CD4-positive, alpha-beta T cell treated with Interleukin-6 at 100 ng/mL for 8 hours (primary cell): ENCODE measurements at places on chromosomes 2 and 18.

DNA sequence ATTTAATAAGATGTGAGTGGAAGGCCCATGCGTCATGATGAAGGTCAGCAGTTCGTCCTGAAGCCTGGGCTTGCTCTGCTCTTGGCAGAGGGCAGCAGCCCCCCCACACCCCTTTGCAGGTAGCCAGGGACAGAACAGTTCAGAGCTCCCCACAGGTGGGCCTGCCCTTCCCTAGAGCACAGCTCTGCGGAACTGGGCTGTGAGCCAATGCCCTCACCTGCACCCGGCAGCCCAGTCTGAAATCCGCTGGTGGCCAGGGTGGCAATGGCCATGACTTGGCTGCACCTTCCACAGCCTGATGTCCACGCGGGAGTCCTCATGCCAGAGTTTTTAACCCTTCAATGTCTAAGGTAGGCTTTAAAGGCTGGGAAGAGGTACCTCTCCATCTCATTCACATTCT, 136.7 kb downstream of the ACKR3 start:
- DNase-seq = no peak

GRCh38 chr2:7523481-7524120, 606.4 kb downstream of the RNF144A start:
- DNase-seq = no peak

DNA sequence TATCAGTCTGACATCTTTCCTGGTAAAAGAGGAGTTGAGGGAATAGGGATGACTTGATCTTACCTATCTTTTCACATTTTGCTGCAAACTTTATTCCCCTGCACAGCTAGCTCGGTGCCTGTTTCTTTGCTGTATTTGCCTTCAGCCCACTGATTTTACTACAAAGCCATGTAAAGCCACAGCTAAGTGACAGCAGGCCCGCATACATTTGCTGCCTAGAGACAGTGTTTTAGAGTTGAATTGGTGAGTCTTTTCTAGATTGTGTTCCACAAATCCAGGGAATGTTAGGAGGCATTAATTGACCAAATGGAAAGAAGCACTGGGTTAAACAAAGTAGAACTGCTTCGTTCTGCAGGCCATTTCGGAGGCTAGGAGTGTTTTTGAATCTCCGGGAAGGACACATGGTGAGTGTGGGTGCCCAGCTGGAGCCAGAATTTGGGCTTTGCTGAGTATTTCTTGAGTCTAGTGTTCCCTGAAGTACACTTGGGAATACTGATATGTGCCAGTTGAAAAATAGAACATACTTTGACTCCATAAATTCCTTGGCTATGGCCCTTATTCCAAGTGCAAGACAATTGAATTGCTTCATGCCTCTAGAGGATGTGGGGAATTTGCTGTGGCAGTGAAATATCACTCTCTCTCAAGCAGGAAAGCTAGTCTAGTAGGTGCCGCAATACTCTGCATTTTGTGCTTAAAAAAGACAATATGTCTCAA, 329.8 kb downstream of the PTPRM start:
- DNase-seq = no peak

DNA sequence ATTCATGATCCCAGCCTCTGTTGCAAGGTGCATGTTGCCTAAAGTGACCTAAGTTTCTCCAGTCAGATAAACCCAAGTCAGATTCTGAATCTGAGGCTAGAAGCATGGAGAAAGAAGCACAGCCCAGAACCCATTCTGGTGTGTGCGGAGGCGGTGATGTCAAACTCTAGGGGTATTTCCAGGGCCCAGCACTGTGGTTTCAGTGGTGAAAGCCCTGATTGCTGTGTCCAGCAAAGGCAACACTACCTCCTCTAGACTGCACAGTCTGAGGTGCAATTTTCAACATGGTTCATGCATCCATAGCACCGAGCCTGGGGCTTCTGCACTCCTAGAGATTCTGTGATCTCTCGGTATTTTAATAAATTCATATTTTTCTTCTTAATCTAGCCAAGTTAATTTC, 264.8 kb upstream of the KLHL29 start:
- DNase-seq = no peak

GRCh38 chr2:126344493-126344892, 311.5 kb upstream of the GYPC start:
- no peak for DNase-seq

- DNase-seq = no peak
Observed at GRCh38 chr2:130150181-130151144, 5.6 kb upstream of the CCDC74B start.

DNA sequence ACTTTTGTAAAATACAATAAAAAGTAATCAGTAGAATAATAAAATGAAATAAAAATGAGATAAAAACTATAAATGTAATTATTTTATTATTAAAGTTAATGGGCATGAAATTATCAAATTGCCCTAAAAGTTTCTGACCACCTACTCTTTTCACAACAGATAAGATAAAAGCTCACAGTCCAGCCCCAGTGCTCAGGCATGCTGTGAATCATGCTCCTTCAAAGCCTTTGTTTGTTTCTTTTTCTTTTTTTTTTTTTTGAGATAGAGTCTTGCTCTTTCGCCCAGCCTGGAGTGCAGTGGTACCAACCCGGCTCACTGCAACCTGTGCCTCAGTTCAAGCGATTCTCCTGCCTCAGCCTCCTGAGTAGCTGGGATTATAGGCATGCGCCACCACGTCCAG, 181.7 kb downstream of the ANKRD44 start:
- DNase-seq = no peak

- DNase-seq = no peak
Observed at GRCh38 chr2:204495381-204495780, 49.9 kb upstream of the PARD3B start.

GRCh38 chr2:203451011-203451410, 84.1 kb downstream of the RAPH1 start:
- no peak for DNase-seq

DNA sequence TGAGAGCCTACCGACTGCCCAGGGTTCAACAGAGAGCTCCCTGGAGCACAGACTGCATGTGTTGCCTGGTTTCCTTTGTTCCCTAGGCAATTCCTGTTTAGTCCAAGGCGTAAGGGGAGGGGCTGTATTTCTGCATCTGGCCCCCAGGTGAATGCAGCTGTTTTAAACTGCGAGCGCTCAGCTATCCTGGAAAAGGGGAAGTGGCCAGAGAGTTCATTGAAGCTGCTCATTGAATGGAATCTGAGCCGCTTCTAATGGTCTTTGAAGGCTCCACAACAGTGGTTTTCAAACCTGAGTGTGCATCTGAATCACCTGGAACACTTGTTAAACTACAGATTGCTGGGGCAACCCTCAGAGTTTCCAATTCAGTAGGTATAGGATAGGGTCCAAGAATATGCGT, 18.1 kb downstream of the MAPK4 start:
- no peak for DNase-seq

DNA sequence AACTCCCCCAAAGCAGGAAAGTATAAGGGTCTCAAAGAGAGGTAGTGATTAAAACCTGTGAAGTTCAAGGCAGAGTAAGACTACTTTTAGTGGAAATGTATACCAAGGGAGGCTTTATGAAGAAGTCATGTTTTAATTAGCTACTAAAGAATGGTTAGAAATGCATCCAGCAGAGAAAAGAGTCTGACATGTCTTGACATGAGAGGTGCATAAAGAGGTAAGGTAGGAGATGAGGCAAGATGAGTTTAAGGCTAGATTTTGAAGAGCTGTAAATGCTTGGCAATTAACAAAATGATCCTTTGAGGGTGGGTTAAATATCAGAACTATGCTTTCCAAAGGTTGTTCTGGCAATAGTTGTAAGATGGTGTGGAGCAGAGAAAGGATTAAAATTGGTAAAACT, 88.7 kb upstream of the WDSUB1 start:
- DNase-seq = no peak

- no peak for DNase-seq
Observed at GRCh38 chr2:233108611-233109490, 48.7 kb downstream of the INPP5D start.

- DNase-seq = no peak
Observed at GRCh38 chr2:175743011-175743410, 259.1 kb downstream of the LNPK start.

GRCh38 chr2:216385478-216385877, 13.2 kb upstream of the MARCHF4 start:
- no peak for DNase-seq

DNA sequence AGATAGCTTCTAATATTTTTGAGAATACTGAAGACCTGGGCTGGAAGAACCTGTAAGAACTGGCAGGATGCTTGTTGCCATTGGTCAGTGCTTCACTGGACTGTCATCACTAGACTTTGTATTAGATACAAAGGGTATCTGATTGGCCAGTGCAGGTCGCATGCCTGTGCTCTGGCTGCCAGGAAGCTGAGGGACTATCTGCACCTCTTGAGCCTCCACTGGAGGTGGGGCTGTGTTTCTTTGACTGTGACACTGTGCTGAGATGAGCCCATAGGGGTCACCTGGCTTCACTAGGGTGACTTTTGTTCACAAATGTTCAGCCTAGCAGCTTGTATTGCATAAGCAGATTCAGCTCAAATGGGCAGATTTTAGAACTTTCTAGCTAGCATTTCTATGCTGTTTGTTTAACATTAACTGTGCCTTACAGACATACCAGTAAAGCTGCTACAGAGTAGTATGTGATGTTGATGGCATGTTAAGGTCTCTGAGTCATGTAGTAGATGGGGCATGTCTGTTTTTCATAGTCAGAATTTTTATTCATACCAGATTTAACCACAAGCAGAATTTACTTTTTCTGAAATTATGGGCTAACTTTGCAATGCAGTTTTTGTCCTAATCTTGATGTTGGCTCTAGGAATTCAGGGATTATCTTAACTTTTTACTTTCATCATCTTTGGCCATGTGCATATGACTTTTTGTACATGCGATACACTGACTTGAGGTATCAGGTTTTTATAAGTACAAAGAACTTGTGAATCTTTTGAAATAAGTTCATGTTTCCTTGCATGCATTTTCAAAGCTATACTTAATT, 56.1 kb downstream of the RHBDD1 start:
- no peak for DNase-seq

- no peak for DNase-seq
Observed at GRCh38 chr2:131046918-131047652, 46.2 kb downstream of the FAM168B start.

GRCh38 chr2:102639429-102639828, 20.1 kb downstream of the SLC9A2 start:
- no peak for DNase-seq

- DNase-seq = no peak
Observed at GRCh38 chr2:86543793-86544192, 19.4 kb downstream of the CHMP3 start.

DNA sequence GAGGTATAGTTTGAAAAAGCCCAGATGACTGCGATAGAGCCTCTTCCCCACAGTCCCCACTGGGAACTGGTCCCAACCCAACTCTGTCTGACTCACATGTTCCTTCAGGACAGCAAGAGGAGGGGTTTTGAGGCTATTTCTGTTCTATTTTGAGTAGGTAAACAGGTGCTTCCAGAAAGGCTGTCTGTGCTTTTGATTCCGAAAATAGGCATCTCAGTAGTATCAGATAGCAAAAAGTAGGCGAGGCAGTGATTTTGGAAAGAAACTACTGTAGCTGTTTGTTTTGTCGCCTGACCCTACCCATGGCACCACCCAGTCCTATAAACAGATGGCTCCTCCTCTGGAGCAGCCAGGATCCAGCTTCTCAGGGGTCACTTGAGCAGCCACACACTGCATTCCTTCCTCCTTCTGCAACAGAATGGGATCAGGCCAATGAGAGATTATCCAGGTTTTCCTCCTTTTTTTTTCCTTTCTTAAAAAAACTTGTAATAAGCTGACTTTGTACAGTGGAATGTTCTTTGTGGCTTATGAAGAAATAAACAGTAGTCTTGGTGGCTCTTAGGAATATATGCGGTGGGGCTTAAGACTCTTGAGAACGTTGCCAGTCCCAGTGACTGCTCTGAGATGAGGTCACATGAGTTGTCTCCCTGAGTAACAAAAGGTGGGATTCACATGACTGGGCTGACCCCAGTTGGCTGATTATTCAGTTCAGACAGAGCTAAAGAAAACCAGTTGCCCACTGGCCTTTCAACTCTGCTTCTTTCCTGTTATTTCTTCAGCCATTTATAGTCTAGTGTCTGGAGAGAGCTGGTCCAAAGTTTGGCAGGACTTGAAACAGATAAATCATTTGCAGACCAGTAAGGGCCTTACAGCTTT, 98.6 kb downstream of the KCNS3 start:
- DNase-seq = no peak

GRCh38 chr2:618422-618990, 58.7 kb downstream of the TMEM18 start:
- no peak for DNase-seq

- DNase-seq = no peak
Observed at GRCh38 chr2:96391153-96391827, 55.7 kb downstream of the NCAPH start.

GRCh38 chr18:52903857-52904256, 563.9 kb downstream of the DCC start:
- no peak for DNase-seq

GRCh38 chr18:13406049-13406615, 187.6 kb downstream of the LDLRAD4 start:
- DNase-seq = no peak

DNA sequence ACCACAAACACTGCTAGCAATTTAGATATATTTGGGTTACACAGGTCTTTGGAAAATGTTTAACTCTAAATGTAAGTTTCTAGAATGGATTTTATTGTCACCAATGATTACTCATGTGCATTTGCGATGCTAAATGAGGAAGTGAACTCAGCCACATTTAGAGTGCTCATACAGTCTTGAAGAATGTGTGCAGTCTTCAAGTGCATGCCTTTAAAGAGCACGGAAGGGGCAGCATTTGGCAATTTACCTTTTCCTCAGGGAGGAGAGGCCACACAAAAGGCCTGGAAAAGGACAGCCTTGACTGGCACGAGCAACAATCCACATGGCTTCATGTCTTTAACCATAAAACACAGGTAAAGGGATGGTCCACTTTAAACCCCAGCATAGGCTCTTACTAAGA, 78.5 kb upstream of the STK17B start:
- no peak for DNase-seq

DNA sequence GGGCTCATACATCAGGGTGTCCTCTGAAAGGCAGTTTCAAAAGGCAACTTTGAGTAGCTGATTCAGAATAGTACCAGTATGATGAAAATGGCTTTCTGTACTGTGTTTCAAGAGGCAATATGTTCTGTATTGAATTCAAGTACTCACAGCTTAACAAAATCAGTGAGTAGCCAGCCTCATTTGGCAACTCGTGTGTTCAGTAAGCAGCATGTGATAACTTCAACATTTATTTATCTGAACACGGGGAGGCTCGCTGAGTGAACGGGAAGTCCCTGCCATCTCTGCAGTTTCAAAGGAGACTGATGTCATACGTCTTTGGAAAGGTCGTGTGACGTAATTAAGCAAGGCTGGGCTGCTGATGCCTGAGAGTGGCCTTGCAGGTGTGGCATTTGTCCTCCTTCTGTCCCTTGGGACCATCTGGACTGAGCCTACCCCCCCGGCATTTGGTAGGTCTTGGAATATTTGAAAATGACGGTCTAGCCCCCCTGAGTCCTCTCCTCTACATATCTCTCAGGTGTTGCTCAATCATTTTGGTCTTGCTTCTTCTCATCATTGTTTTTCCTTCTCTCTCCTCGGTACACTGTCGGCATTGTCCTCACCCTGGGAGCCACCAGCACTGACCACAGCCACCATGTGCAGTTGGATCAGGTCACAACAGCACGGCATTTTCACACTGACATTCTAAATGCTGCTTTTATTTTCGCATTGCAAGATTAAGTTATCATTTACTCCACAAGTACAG, 62.8 kb downstream of the SMIM21 start:
- DNase-seq = no peak

- DNase-seq = no peak
Observed at GRCh38 chr2:240374085-240374907, 61.2 kb upstream of the GPC1 start.

GRCh38 chr18:11883153-11883552, 25.0 kb downstream of the MPPE1 start:
- DNase-seq = no peak

- DNase-seq = no peak
Observed at GRCh38 chr2:66448136-66448991, 13.4 kb downstream of the MEIS1 start.

- peak; percentile 15 for DNase-seq
Observed at GRCh38 chr2:100812116-100812515, 7.8 kb upstream of the NPAS2 start.
